T-helper 9 cell (primary cell): ENCODE measurements at places on chromosomes 2 and 18.
A peak's percentile ranks its signal among the peaks of the same experiment; 100 is the strongest.

DNA sequence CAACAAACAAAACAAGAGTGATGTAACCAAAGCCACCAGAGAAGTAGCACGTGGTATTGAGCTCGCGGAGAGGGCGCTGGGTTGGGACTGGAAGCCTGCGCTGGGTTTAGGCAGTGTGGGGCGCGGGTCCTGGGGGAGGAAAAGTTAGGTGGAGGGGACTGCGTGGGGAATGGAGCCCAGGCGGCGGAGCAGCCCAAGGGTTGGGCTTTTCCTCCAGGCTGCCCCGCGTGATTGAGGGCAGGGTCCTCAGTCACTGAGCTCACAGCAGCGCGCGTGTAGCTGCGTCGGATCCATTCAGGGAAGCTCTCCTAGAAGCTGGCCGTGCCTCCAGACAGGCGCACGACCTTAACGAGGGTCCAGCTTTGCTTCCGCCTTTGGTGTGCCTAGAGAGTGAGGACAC is 357.4 kb downstream of the GALR1 start:
- no peak for DNase-seq

GRCh38 chr2:198326431-198326830 is 522.0 kb downstream of the PLCL1 start:
- no peak for DNase-seq

- DNase-seq, result no peak
These were observed 697.1 kb upstream of the CELF4 start for GRCh38 chr18:38262661-38263060.

GRCh38 chr2:38037325-38037724 is 38.6 kb downstream of the CYP1B1 start:
- DNase-seq, result no peak

GRCh38 chr2:142981756-142982155 is 104.3 kb downstream of the KYNU start:
- no peak for DNase-seq

DNA sequence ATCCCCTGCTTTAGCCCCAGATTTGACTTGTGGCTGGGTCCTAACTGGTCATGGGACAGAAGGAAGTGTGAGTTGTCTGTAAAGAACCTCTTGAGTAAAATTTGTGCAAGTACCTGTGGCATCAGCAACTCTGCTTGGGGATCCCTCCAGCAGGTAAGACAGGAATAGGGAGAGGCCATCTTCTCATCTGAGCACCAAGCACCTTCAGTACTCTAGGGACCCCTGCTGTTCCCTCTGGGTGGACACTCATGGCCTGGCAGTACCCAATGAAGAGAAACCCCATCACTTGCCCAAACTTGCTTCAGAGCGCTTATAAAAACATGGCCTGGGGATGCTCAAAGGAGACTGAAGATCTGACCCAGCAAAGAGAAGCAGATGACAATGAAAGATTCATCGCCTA is 297.8 kb downstream of the SP3 start:
- DNase-seq, result no peak

GRCh38 chr18:33022370-33022769 is 249.5 kb upstream of the KLHL14 start:
- no peak for DNase-seq

- no peak for DNase-seq
These were observed 328.6 kb downstream of the CNTNAP5 start for GRCh38 chr2:124353656-124354055.

GRCh38 chr18:26493021-26493420 is 55.3 kb downstream of the KCTD1 start:
- DNase-seq, result no peak

DNA sequence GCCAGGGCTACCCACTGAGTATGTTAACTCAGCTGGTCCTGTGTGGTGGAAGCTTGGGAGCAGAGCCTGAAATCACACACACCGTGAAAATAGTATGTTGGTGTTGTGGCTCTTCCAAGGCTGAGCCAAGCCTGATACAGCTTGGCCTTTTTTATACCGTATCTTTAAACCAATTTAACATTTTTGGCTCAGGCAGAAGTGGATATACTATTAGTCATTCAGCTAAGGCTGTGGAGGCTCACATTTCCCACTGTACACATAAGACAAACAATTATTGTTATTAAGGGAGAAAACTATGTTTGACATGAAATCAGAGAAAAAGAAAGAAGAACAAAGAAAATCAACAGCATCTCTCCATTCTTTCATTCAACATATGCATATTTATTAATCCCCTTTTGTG is 159.0 kb downstream of the BCL11A start:
- no peak for DNase-seq

GRCh38 chr2:39024833-39025232 is 96.0 kb downstream of the SOS1 start:
- DNase-seq, result no peak

- no peak for DNase-seq
These were observed 40.0 kb upstream of the NFATC1 start for GRCh38 chr18:79355433-79356335.

GRCh38 chr2:26587994-26588393 is 53.2 kb downstream of the CIB4 start:
- no peak for DNase-seq

DNA sequence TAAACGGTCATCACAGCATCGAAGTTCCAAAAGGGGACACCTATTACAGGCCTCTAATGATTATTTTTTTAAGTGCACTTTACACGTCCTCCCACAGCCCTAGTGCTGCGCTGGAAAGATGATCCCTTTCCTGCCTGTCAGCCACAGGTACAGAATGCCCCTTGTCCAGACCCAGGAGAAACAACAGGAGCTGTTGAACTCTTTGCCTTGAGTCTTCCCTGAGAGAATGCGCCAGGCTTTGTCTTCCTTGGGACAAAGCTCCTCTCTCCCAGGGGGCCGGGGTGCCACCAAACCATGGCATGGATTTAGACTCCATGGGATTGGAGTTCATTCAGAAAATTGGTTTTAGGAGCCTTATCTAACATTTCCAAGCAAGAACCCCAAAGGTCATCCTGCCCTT is 319.0 kb upstream of the SOX11 start:
- no peak for DNase-seq

DNA sequence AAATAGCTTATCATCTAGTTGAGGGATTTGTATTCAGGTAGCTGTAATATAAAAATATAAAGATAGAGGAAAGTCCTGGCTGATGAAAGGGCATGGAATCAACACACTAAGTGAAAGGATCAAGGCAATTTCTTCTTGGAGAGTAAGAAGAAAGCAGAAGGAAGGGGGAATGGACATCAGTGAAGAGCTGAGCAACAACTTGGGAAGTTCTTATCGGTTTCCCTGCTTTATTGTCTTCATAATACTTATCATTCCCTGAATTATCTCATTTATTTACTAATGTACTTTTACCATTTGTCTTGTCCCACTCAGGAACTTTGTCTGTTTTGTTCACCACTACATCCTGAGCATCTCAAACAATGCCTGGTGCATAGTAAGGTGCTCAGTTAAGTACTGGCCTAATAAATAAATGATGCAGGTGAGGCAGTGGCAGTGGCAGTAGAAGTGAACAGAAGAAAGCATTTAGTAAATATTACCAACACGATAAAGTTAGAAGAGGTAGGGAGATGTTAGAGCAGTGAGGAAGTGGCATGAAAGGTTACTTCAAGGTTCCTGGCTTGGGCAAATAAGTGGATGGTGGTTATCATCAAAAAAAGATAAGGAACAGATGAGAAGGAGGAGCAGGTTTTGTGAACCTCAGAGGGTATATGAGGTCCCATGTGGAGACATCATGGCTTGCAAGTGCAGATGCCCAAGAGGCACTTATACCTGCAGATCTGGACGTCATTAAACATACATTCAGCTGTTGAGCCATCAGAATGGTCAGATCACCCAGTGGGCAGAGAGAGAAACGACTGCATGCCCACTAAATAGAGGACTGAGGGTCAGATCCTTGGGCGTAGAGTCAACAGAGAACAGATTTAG is 217.8 kb downstream of the TMEM247 start:
- no peak for DNase-seq

DNA sequence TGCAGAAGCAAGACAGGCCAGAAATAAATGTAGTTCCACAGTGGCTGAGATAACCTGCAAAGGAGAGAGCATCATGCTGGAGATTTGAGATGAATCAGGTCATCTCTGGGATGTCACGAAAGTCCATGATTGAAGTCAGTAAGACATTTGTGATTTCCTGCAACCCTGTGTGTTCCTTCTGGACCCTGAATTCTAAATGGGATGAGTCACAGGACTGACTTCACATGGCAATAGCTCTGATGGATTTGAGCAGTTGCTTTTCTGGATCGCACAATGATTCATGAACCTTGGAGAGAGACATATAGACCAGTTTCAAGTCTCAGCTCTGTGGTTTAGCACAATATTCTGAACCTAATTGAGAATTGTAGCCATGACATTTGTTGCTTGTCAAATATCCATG is 102.9 kb downstream of the TSN start:
- no peak for DNase-seq

DNA sequence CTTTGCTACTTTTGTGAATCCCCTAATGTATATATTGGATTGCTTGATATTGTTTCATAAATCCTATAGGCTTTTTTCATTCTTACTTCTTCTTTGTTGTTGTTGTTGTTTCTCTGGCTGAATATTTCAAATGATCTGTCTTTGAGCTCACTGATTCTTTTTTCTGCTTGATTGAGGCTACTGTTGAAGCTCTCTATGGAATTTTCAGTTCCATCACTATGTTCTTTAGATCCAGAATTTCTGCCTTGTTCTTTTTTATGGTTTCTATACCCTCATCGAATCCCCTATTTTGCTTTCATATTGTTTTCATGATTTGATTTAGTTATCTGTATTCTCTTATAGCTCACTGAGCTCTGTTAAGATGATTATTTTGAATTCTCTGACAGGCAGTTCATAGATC is 24.6 kb upstream of the RASGRP3 start:
- DNase-seq, result no peak

- no peak for DNase-seq
These were observed 1.4 kb downstream of the NEURL3 start for GRCh38 chr2:96503637-96504243.

- DNase-seq, result no peak
These were observed 19.2 kb upstream of the ASXL2 start for GRCh38 chr2:25897506-25897905.

DNA sequence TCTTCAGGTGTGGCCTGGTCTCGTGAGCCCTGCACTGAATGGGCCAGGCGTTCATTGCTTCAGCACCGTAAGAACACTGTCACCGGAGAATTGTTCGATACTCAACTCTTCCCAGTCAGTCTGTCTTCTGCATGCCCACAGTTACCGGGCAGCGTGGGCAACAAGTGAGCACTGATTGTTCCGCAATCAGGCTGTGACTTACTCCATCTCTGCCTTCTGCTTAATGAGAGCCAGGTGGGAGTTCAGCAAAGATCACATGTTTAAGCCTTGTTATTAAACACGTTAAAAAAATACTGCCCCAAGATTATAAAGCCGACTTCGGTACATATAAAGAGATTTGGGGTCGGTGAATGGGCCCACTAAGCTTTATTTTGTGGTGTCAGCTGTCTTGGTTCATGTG is 3.7 kb downstream of the STEAP3 start:
- no peak for DNase-seq

- no peak for DNase-seq
These were observed 6.6 kb downstream of the DSG3 start for GRCh38 chr18:31454066-31454708.

DNA sequence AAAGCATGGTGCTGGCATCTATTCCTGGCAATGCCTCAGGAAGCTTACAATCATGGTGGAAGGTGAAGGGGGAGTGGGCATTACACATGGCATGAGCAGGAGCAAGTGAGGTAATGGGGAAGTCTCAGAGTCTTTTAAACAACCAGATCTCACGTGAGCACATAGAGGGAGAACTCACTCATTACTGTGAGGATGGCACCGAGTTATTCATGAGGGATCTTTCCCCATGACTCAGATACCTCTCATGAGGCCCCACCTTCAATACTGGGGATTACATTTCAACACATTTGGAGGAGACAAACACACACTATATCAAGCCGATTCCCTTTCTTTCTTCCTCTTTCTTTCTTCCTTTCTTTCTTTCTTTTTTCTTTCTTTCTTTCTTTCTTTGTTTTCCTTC is 47.9 kb upstream of the FANCL start:
- DNase-seq, result no peak

GRCh38 chr2:70891572-70892357 is 43.9 kb upstream of the ATP6V1B1 start:
- no peak for DNase-seq

DNA sequence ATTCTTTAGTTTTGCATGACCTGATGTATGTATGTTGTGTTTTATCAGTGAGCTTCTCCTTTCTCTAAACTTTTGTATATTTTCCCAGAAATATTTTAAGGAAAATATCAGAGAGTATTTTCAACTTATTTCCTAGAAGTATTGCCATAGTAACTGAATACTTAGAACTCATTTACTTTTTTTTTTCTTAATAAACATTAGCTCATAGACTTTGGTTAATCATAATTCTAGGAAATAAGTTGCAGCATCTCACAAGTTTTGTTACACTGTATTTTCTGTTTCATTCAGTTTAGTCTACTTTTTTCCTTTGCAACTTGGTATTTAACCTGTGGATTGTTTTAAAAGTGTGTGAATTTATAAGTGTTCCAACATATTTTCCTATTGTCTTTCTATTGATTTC is 27.5 kb downstream of the SMCHD1 start:
- no peak for DNase-seq

DNA sequence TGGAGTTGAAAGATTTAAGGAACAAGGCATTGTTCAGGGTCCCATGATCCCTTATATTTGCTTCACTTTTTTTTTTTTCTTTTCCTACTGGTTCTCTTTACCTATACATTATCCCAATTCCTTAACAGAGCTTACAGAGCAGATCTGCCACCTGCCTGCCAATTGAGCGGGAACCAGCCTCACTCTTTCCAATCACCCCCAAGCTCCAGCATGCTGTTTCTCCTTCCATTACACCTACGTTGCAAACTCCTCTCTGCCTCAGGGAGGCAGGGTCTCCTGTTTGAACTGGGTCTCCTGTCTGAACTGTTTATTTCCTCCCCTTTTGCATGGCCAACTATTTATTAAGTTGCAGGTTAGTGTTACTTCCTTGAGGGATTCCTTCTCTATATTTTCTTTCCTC is 77.2 kb upstream of the SLC38A11 start:
- DNase-seq, result no peak

- peak; percentile 22 for DNase-seq
These were observed 1.4 kb downstream of the MBP start for GRCh38 chr18:77131100-77131651.

DNA sequence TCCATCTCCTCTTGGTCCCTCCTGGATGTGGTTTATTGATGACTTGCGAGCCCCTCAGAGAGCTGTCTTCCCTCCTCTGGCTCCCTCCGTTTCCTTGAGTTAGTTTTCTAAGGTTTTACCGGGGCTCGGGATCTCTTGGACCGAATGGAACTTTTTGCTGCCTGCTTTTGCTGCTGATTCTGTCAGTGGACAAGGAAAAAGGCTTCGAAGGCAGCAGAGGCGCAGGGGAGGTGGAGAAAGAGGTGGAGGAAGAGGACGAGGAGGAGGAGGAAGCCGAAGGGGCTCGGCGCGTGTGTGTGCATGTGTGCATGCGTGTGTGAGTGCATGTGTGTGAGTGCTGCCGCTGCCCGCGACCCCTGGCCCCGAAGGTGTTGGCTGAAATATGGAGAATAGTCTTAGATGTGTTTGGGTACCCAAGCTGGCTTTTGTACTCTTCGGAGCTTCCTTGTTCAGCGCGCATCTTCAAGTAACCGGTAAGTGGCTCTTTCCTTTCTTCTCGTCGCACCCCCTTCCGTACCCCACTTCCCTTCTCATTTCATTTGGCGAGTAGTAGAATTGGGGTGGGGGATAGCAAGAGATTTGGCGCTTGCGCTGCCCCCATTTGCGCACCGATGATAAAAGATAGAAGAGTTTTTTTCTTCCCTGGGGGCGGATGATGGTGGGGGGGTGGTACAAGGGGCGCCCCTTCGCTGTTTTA is 557 bp downstream of the DCC start:
- no peak for DNase-seq
